ENCODE measurements at places on chromosomes 3 and 15.
A peak's percentile ranks its signal among the peaks of the same experiment; 100 is the strongest.

- no peaks in the 10 kb centered on the region for H3K27me3 ChIP-seq
- H3K4me1 ChIP-seq = peaks cover 43% of the 10 kb centered on the region
- peaks cover 100% of the 10 kb centered on the region for H3K36me3 ChIP-seq
- no peak overlapping the region for H3K4me3 ChIP-seq
- peak; percentile 86 for DNase-seq
- H3K27ac ChIP-seq = peak overlapping the region; percentile 67
Measured at GRCh38 chr3:53236112-53236841, 19.5 kb downstream of the TKT start.

- no peak for DNase-seq
- H3K27ac ChIP-seq = no peak overlapping the region
- no peak overlapping the region for H3K4me3 ChIP-seq
- peaks cover 10% of the 10 kb centered on the region for H3K4me1 ChIP-seq
- H3K36me3 ChIP-seq = no peaks in the 10 kb centered on the region
Measured at GRCh38 chr3:4564928-4565586, 71.9 kb downstream of the ITPR1 start.

DNA sequence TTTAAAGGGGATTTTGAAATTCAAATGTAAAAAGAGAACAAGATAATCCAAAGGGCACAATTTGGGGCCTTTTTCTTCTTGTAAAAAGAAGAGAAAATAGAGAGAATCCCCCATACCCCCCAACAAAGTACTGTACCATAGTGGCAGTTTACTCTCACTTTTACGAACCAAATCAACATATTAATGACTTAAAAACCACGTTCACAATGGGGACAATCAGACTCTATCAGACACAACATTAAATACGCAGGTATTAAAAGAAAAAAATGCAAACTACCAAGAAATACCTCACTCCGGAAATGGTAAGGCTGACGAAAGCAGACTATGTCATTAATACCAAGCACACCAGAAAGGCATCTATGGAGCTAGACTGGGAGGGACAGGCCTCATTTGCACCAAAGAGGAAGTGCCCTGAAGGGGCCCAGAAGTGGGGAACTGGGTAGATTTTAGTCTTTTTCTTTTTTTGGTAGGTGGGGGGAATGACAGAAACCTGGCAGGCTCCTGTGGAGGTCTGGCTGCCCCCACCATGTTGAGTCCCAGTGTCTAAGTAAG, 134.3 kb downstream of the TIGIT start:
- no peak for DNase-seq
- H3K27me3 ChIP-seq = no peaks in the 10 kb centered on the region
- H3K27ac ChIP-seq = no peak overlapping the region
- H3K4me3 ChIP-seq = no peak overlapping the region

GRCh38 chr15:59406446-59406845, 31.5 kb upstream of the FAM81A start:
- H3K36me3 ChIP-seq = no peaks in the 10 kb centered on the region
- no peak overlapping the region for H3K27ac ChIP-seq
- no peak for DNase-seq
- no peaks in the 10 kb centered on the region for H3K27me3 ChIP-seq
- H3K4me3 ChIP-seq = no peak overlapping the region

DNA sequence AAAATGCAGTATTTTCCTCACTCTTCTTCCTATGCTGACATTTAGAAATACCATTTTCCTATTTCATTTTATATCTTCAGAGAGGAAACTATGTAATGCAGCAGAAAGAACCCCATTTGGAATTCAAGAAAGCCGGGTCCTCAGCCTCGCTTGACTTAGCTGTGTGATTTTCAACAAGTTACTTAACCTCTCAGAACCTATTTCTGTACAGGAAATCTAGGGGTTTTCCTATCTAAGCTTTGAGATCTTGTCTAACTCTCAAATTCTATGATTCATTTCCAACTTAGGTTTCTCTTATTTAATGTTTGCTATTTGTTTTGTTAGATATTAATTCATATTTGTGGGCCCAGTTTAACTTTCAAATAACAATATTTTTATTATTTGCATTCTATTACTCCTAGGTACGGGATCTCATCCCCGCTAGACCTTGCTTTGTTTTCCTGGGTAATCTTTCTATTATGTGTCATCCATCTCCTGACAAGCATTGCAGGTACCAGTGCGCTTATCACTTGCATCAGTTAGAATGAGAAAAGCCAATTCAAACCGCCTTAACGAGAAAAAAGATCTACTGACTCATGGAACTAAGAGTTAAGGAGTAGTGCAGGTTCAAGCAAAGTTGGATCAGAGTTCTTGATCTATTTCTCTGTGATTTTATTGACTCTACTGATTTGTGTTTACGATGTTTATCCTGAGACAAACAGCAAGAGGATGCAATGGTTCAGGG, 70.6 kb upstream of the BHLHE40 start:
- no peaks in the 10 kb centered on the region for H3K36me3 ChIP-seq
- H3K4me1 ChIP-seq = no peaks in the 10 kb centered on the region
- DNase-seq = no peak
